ENCODE measurements at places on chromosomes 3 and 15.

DNA sequence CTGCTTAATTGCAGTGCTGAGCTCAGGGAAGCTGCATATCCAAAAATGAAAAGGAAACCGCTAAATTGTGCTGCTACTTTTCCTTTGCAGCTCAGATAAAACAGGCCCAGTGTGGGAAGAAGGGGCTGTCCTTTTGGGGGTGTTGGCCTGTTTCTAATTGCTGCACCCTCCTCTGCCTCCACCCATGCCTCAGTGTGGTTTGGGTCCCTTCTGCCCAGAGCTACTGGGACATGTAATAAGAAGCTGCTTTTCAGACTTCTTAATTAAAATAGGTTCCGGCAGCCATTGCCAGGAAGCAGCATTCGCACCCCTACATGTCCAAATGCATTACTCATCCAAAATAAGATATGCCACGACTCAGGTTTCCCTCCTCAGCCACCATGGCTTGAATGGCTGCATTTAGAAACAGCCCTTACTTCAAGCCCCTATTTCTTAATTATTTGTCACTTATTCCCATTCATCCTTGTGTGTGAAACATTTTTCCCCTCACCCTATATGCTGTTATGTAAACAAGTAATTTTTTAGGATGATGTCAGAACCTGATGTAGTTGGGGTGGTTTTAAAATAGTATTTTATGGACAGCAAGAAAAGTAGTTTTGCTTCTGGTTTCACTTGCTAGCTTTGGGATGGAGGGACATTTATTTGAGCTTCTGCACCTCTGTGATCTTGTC, 235.9 kb upstream of the CTDSPL start:
- no peak for DNase-seq

GRCh38 chr3:12825156-12825555, 16.2 kb downstream of the RPL32 start:
- no peak for DNase-seq

- DNase-seq = no peak
Measured at GRCh38 chr15:86089422-86089821, 9.8 kb downstream of the AGBL1 start.

DNA sequence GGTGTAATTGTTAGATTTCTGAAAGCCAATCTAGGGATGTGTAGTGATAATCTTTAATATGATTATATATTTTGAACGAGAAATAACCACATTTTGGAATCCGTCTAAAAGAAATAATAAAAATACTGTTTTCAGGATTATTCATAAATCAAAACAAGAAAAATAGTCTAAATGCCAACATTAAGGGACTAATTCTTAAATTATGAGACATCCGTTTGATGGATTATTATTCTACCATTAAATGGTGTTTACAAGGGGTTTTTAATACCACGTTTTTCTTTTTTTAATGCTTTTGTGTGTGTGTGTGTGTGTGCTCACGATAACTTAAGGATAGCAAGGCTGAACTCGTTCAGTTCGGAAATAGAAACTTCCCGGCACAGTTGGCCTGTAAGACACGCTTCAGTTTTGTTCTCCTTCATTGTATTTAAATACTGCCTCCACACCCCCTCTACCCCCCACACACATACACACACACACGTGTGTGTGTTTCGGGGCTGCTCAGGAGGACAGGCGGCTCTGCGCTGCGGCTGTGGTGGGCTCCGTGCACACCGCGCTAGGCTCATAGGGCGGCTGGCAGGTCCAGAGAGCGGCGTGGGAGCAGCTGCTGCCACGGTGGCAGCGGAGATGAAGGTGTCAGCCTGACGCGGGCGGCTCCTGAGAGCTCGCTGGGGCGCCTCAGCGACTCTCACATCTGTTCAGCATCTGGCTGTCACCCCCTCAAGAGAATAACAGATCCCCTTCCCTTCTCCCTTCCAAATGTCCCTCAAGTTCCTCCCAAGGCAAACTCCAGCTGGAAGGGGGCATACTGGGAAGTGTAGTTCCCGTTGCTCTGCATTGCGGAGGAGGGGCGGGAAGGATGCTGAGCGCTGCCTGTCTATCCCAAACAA, 23.0 kb upstream of the ANP32A start:
- no peak for DNase-seq

- no peak for DNase-seq
Measured at GRCh38 chr3:28597452-28597851, 248.8 kb upstream of the AZI2 start.

- peak; percentile 4 for DNase-seq
Measured at GRCh38 chr3:112671930-112672715, 31.2 kb upstream of the CCDC80 start.

GRCh38 chr3:171245796-171246765, 214.1 kb downstream of the TNIK start:
- DNase-seq = no peak

GRCh38 chr3:38645076-38645475, 4.4 kb downstream of the SCN5A start:
- no peak for DNase-seq

GRCh38 chr3:40951636-40952035, 247.7 kb upstream of the CTNNB1 start:
- DNase-seq = no peak

GRCh38 chr15:73607843-73608242, 25.3 kb downstream of the NPTN start:
- DNase-seq = no peak

- DNase-seq = no peak
Measured at GRCh38 chr3:8932507-8932906, 30.8 kb downstream of the RAD18 start.

DNA sequence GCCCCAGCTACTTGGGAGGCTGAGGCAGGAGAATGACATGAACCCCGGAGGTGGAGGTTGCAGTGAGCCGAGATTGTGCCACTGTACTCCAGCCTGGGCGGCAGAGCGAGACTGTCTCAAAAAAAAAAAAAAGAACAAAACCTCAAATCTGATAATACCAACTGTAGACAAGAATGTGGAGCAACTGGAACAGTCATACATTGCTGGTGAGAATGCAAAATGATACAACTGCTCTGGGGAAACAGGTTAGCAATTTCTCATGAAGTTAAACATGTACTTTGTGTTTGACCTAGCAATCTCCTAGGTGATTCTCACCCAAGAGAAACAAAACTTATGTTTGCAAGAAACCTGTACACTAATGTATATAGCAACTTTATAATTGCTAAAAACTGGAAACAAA, 4.4 kb upstream of the VHL start:
- no peak for DNase-seq

- DNase-seq = no peak
Measured at GRCh38 chr15:71496336-71496955, 313.9 kb upstream of the NR2E3 start.

GRCh38 chr15:81398910-81399551, 25.0 kb upstream of the TMC3 start:
- no peak for DNase-seq

DNA sequence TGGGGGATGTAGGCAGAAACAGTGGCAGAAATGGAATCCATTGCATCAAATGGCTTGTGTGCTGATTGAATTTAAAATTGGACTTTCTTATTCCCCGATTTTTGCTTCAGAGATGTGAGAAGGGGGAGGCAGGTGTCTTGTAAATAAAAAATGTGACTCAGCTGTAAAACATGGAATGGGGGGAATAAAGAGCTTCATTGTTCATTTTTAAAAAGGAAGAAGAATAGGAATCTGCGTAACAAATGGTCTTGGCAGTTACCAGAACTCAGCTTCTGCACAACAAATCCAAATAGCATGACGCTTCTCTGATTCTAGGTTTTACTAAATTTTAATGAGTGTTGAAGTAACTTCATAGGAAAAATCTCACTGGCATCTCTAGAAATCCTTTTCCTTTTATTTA, 323.9 kb upstream of the GBE1 start:
- DNase-seq = no peak

GRCh38 chr3:73257186-73257585, 195.7 kb downstream of the EBLN2 start:
- DNase-seq = no peak

- no peak for DNase-seq
Measured at GRCh38 chr3:12503126-12503957, 19.1 kb downstream of the TSEN2 start.

GRCh38 chr3:137081711-137082110, 123.9 kb downstream of the IL20RB start:
- DNase-seq = no peak

DNA sequence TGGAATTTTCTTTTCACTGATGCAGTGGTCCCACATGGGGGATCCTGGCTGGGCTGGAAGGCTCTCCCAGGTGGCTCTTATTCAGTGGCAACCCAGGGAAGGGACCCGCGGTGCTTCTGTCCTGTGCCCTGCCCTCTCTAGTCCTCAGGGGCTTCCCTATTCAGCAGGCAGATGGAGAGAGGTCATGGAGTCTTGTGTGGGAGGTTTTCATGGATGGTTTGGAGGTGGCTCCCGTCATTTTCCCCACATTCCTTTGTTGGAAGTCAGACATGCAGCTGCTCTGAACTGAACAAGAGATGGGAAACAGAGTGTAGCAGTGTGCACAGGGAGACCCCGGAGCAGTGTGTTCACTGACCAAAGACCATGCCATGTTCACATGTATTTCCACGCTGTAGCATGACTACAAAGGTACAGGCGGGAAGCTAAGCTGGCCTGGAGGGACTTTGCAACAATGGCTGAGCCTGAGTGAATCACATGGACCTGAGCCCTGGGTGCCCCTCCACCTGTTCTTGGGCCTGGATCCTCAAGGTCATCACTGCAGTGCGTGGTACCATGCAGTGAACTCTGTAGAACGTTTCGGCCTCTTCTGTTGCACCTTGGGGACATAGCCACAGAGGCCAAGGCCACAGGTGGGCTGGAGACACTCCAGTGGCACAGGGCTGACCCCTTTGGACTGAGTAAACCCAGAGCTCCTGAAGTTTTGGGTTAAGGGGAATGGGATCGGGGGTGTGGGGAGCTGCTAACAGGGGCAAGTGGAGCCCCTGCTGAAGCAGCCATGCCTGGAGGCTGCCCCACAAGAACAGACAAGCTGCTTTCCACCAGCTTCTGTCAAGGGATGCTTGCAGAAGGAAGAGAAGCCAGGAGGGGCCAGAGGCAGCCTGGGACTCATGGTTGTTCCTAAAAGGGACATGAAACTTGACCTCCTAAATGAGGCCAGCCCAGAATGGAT, 123.0 kb downstream of the ASB7 start:
- DNase-seq = no peak

DNA sequence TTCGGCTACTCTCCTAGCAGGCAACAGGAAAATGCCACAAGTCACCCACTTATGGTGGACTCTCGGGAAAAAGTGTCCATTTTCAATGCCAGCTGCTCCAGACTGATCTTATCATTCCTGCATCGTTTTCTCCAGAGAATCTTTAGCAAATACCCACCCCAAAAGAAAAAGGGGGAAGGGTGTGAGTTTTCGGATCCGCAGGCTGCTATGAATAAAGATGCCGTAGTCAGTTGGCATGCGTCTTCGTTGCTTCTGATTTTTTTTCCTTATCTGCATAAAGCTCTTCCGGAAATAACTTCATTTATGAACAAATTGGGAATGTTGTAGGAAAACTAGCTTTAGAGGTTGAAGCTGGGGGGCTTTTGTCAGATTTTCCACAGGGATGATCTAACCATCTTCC, 22.4 kb upstream of the VILL start:
- DNase-seq = no peak

DNA sequence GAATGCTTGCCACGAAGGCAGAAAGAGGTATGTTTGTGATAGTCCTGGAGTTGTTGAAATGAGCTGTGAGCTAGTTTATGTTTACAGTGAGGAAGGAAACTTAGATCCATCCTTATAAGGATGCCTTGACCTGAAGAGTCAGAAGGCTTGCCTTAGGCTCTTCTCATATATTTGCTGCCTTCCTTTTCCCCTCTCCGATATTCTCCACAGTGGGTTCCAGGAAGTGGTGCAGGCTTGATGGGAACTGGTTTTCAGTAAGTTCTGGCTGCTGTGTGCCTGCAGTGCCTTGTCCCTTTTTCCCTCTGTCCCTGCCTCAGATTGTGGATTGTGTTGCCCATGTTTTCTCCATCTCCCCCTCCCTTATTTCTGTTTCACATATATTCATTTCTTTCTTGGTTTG, 287.3 kb upstream of the UBE2E1 start:
- DNase-seq = no peak

GRCh38 chr3:99777210-99777549, 40.5 kb upstream of the CMSS1 start:
- no peak for DNase-seq

DNA sequence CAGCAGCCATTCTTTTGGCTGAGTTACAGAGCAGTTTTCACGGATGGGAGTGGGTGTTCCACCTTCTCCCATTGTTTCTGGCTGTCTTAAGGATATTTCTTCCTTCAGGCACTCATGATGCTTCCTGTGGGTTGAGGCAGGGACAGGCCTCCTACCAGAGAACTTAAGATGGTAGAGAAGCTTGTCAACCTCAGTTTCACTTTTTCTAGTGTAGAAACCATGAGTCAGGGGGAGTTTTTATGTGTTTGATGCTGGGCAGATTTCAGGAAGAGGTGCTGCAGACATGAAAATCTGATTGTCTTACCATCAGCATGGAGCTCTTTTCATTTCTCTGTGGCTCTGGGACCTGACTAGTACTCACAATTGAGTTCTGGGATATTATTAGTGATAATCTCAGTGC, 48.7 kb upstream of the VEPH1 start:
- DNase-seq = no peak

- DNase-seq = no peak
Measured at GRCh38 chr3:175606650-175607318, 747.6 kb downstream of the NAALADL2 start.

GRCh38 chr3:1179146-1179545, 86.3 kb downstream of the CNTN6 start:
- DNase-seq = no peak

DNA sequence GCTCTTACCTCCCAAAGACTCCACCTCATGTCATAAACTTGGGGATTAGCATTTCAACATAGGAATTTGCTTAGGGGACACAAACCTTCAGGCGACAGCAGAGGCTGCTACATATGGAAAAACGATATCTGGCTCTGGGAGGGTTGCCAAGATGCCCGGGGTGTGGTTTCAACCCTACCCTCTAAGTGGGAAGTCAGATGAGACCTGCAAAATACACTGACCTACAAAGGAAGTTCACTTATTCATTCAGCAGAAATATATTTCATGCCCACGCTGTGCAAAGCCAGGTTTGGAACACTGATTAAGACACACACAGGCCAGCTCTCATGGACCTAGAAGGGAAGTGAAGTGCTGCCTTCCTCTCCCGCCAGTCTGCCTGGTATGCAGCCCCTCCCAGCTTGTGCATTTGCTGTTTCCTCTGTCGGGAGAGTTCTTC, 239.3 kb downstream of the FEZF2 start:
- DNase-seq = no peak

GRCh38 chr3:197022405-197023231, 7.0 kb downstream of the MELTF start:
- DNase-seq = no peak

GRCh38 chr3:193165431-193166120, 75.4 kb upstream of the PLAAT1 start:
- no peak for DNase-seq

GRCh38 chr15:63042877-63043334, 359 bp downstream of the TPM1 start:
- DNase-seq = no peak
